CD4-positive, alpha-beta memory T cell (primary cell): ENCODE measurements at places on chromosomes 4 and X.
A peak's percentile ranks its signal among the peaks of the same experiment; 100 is the strongest.

GRCh38 chr4:83149865-83150652, 35.5 kb upstream of the PLAC8 start:
- DNase-seq, result no peak

DNA sequence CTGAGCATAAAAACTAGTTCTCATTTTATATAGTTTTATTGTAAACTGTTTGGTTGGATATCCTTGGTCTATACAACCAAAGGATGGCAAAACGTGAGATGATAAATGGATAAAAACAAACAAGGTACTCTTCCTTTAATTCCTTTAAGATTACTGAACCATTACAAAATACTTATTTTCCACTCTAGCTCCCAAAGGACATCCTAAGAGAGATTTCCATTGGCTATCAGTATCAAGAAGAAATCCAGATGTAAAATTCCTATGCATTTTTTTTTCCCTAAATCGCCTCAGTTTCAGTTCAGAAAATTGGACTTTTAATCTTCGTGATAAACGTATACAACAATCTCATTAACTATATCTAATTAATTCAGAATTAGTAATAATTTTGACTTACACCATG, 2.3 kb downstream of the FBXL5 start:
- DNase-seq, result no peak

- no peak for DNase-seq
Measured at GRCh38 chrX:122790376-122791095, 393.5 kb upstream of the GRIA3 start.

- DNase-seq, result no peak
Measured at GRCh38 chr4:7073059-7073458, 5.2 kb upstream of the GRPEL1 start.

DNA sequence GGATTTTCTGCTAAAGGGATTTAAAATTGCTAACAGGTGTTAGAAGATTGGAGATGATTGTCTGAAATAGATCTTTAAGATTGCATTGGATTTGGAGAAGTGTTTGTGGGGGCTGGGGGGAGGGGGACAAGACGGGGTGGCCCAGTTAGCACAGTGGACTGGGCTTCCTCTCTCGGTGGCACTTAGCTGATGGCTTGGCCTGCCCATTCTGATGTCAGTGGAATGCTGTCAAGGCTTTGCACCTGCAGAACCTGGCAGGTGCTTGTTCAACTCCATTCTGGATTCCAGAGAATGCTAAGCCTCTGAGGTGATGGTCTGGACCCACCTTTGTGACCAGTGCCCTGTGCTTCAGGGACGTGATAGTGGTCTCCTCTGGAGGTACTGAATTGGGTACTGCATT, 43.7 kb downstream of the ADD1 start:
- DNase-seq, result no peak

DNA sequence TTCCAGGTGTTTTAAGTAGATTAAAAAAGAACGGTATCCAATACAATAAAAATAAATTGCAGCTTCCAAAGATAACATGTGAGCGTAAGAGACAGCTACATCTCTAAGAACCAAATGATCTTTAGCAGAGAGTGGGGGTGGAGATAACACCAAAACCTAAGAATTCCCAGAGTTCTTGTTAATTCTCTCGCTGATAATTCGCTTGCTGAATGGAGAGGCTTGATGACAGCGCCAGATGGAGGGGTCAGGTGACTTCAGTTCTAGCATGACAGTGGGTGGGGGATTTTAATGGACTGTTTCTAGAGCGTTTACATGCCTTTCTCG, 2.3 kb downstream of the CLCN4 start:
- DNase-seq, result no peak

GRCh38 chr4:100913685-100914084, 395.9 kb upstream of the EMCN start:
- no peak for DNase-seq

- DNase-seq, result no peak
Measured at GRCh38 chr4:184598753-184599491, 50.3 kb downstream of the CASP3 start.

DNA sequence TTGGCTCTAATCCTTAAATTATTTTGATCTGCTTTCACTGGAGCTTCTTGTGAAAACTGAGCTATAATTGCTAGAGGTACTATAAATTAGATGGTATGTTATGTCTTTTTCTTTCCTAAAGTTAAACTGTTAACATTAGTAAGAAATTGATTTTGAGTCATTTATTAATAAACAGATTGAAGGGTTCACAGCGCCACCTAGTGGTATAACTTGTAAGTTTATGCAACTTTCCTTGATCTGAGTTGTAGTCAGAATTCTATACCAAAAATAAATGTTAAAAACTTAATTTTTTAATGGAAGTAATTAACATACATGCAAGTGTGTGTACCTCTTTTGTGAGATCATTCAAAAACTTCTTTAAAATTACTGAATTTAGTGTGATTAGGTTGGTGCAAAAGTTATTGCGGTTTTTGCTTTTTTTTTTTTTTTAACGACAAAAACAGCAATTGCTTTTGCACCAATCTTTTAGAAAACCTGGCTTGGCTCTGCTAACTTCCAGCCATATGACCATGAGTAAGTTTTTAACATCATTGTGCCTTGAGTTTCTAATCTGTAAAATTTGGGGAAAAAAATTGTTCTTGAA, 151.5 kb downstream of the CENPC start:
- peak; percentile 20 for DNase-seq

DNA sequence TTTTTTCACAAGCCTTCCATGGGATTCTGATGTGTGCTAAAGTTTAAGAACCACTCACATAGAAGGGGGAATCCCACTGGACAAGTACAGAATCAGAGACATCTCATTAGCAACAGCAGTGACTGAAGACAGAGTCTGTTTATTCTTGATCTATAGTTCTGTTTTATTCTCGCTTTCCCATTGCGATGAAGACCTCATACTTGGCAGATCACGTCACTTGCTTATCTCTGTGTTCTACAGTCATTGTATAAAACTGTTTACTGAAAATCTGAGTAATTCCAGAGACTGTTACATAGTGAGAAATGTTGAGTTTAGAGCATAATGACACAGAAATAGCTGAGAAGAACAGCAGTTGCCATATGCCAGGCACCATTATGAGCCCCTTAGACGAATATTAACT, 185.5 kb downstream of the PTTG2 start:
- DNase-seq, result no peak

GRCh38 chrX:153578889-153579288, 20.1 kb downstream of the CCNQ start:
- DNase-seq, result no peak

DNA sequence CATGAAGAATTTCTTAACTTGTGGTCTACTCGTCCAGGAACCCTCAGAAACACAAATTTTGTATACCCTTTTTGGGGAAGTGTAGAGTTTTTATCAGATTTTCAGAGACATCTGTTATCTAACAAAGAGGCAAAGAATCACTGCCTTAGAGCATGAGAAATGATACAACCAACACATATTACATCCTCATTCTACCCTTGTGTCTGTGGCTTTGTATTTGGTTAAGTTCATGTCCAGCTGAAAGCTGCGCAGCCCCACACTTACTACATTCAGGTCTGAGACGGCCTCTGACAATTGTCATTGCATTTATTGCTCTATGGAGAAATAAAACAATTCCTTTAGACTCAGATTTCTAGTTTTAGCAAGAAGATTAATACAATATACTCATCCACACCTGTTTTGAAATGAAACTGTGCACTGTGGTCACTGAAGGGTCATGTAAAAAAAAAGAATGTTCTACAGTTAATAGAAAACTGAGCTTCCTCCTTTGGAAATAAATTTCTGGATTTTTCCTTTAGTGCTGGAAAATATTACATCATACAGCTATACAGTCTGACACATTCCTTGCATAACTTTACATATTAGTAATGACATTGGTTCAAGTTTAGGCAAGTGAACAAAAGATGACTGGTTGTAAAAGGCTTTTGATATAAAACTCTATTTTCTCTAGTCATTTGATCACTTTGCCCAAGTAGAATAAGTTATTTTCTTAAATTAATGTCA, 39.8 kb downstream of the GLRB start:
- DNase-seq, result no peak

DNA sequence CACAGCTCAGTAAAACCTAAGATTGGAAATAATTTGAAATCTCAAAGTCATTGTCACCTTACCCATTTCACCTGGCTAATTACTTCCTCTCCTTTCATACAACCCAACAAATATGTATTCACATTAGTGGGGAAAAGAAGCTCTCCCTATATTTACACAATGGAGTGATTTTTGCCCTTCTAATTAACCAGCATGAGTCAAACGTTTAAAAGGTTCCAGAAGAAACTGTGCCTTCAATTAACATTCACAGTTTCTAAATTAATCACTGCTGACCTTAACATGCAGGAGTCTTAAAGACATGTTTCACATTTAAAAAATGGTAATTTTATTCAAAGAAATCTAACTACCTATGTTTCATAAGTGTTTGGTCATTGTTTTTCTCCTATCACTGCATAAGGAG, 254.6 kb downstream of the CBLL2 start:
- no peak for DNase-seq

DNA sequence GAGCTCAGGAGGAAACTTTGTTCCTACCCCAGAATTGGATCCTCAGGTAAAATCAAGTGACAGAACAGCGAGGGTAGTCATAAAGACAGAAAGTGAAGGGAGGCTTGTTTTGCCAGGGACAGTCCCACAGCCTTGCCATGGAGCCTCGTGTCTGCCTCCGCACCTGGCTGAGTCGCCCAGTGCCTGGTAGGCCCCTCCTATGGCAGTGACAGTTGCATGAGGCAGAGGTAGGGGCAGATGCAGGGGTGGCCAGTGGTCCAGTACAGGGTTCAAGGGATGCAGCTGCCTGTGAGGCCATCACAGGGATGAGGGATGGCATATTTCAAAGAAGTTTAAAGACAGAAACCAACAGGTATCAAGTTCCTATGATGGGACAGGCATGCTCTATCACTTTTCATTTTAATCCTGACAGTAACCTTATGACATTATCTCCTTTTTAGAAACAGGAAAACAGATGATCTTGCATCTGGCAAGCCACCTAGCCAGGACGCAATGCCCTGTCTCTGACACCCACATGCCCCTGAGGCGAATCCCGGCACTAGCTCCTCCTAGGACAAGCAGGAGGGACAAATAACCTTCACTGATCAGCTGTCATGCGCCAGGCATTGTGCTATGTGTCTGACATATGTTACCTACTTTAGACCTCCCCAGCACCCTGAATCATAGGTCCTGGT, 127.4 kb upstream of the ENPP6 start:
- no peak for DNase-seq

DNA sequence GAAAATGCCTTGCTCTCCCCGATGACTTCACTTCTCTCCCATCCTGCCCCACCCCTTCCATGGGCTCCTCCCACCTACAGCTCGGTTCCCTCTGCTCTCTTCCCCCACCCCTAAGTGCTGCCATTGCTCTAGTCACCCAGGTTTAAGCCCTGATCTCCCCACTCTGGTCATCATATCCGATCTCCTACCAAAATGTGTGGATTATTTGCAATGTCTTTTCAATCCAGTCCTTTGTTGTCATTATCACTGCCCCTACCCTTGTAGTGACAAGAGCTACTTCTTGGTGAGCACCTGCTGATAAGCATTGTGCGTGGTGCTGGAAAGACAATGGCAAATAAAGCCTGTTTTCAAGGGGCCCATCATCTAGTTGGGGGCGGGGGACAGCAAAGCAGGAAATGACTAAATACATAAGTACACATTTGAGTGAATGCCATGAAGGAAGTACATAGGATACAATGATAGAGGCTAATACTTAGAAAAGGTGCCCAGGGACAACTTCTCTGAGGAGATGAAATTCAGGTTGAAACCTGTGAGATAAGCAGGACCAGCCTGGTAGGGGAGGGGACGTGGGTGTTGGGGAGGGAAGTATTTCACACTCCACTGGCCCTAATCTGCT, 63.8 kb downstream of the DLG3 start:
- DNase-seq, result no peak

DNA sequence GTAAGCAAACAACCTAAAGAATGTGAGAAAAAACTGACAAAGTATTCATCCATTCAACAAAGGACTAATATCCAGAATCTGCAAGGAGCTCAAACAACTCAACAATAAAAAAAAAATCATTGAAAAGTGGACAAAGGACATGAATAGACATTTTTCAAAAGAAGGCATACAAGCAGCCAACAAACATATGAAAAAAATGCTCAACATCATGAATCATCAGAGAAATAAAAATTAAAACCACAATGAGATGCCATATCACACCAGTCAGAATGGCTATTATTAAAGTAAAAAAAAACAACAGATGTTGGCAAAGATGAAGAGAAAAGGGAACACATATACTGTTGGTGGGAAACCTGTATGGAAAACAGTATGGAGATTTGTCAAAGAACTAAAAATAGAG, 120.7 kb upstream of the ADGRL3 start:
- no peak for DNase-seq

GRCh38 chr4:80082693-80083092, 9.7 kb upstream of the ANTXR2 start:
- DNase-seq, result no peak

- DNase-seq, result no peak
Measured at GRCh38 chr4:90240333-90240732, 113.1 kb downstream of the CCSER1 start.

DNA sequence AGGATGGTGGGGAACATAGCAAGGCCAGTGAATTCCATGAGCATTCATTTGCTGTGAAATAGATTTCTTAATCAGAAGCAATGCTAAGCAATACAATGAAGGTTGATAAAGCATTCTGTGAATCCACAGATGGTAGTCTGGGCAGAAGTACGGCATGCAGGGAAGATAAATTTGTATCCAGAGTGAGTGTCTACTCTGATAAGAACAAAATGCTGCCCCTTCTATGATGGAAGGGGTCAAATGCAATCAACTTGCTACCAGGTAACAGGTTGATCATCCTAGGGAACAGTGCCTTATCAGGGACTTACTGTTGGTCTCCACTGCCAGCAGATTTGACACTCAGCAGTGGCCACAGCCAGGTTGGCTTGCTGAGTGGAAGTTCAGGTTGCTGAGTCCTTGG, 189.4 kb downstream of the MAB21L2 start:
- no peak for DNase-seq

GRCh38 chr4:108433832-108434231, 186.5 kb upstream of the RPL34 start:
- peak; percentile 69 for DNase-seq

- no peak for DNase-seq
Measured at GRCh38 chr4:52014903-52015302, 5.3 kb downstream of the LRRC66 start.

- no peak for DNase-seq
Measured at GRCh38 chr4:53626491-53626890, 35.2 kb upstream of the LNX1 start.

DNA sequence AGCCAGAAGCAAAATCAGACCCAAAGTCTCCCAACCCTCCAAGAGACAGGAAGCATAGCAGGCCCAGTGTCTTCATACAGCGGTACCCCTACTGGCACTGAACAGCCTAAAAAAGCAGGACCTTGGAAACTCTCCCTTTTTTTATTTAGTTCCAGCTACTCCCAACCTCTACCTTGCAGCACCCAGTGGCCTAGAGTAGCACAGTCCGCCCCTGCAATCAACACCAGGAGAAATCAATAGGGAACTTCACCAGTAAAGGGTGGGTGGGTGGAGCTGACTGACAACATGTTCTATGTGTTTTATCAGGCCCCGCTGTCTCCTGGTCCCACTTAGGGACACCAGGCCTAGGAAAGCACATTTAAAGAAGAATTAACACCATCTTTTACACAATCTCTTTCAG, 378.5 kb upstream of the CT83 start:
- DNase-seq, result no peak

GRCh38 chrX:26954029-26954428, 509.1 kb downstream of the PPP4R3C start:
- DNase-seq, result no peak

- no peak for DNase-seq
Measured at GRCh38 chr4:57182132-57182874, 72.1 kb upstream of the IGFBP7 start.
